Mammary epithelial cell (primary cell): ENCODE measurements at places on chromosomes 5 and 9. TPM values are rescaled to one million over a fixed set of nuclear protein-coding genes. Genes with fewer than 3 reads are reported as not detected.
A peak's percentile ranks its signal among the peaks of the same experiment; 100 is the strongest.

Gene NTMT1
- 59.9 TPM for polyA plus RNA-seq

GRCh38 chr9:124662561-124662960, 108.5 kb downstream of the NR6A1 start:
- DNase-seq, result no peak

DNA sequence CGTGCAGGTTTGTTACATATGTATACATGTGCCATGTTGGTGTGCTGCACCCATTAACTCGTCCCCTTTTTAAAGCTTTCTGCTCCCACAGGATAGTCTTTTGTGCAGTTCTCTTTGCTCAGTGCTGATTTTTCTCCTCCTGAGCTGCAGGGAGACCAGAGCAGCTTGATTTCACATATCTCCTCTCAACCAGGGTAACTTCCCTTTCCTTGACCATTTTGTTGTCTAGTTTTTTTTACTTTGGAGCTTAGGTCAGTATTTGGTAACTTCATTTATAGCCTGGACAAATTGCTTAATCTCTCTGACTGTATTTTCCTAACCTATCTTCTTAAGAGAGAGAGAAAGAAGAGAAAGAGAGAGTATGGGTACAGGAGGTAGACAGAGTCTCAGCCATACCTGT, 137.1 kb upstream of the ZNF366 start:
- no peak for DNase-seq

GRCh38 chr5:80191991-80192398, 63.9 kb downstream of the SERINC5 start:
- DNase-seq, result no peak

GRCh38 chr5:10133830-10134229, 115.9 kb downstream of the ATPSCKMT start:
- no peak for DNase-seq

Gene WDR41
- 56.1 TPM for polyA plus RNA-seq

Gene PIP5K1B
- not detected for polyA plus RNA-seq

DNA sequence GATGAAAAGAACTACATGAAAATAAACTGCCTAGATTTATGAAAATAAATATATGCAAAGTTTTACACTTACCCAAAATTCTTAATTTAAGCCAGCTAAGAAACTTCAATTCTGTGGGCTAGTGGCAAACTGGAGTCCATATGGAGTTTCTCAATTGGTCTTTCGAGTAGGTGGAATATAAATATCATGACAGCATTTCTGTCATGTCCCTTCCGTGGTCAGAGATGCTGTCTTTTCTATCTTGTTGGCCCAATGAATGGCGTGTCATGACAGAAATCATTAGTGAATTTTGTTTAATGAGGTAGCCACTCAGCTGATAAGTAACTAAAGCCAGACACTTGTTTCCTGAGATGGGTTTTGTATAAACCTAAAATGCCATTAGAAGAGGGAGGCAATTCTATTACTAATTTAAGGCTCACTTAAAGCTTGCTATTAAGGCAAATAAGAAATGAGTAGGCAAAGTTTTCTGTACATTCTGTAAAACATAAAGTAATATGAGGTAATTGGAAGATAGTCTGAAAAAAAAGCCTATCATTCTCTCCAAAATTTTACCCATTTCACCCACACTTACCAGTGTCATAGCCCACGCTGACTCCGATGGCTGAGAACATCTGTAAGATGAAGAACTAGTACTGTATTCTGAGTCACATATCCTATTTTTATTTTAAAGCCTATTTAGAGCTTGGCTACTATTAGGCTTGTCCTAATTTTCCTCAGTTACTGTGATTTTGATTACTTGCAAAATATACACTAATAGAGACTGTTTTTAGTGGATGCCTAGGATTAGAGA, 419.3 kb upstream of the MEF2C start:
- DNase-seq, result no peak

Gene PLAC8L1
- 0.11 TPM for polyA plus RNA-seq

DNA sequence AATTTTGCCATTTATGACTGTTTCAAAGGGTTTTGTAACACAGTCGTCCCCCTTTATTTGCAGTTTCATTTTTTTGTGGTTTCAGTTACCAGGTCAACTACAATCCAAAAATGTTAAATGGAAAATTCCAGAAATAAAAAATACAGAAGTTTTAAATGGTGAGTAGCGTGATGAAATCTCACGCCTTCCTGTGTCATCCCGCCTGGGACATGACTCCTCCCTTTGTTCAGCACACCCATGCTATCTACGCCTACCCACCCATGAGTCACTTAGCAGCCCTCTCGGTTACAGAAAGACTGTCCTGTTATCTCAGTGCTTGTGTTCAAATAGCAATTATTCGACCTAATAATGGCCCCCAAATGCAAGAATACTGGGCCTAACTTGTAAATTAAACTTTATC, 765.3 kb upstream of the ADAMTS16 start:
- peak; percentile 88 for DNase-seq

DNA sequence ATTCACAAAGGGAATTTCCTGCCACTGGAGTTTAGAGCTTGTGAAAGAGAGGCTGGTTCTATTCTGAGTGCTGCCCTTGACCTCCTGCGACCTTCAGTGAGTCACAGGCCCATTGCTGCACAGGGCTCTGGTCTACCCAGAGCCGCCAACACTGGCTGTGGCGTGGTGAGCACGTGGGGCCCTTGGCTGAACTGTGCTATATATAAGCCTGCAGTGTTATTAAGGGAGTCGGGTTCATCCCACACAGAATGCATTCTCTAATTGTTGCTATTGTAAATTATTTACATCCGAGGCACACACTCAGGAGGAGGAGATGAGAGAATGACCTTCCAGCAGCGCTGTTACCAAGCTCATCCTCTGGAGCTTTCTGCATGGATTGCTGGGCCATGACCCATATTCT, 47.1 kb downstream of the BRINP1 start:
- DNase-seq, result no peak

- DNase-seq, result no peak
Measured at GRCh38 chr9:72564479-72565281, 43.3 kb downstream of the TMC1 start.

GRCh38 chr9:92534674-92535073, 1.1 kb downstream of the ECM2 start:
- DNase-seq, result peak; percentile 8

DNA sequence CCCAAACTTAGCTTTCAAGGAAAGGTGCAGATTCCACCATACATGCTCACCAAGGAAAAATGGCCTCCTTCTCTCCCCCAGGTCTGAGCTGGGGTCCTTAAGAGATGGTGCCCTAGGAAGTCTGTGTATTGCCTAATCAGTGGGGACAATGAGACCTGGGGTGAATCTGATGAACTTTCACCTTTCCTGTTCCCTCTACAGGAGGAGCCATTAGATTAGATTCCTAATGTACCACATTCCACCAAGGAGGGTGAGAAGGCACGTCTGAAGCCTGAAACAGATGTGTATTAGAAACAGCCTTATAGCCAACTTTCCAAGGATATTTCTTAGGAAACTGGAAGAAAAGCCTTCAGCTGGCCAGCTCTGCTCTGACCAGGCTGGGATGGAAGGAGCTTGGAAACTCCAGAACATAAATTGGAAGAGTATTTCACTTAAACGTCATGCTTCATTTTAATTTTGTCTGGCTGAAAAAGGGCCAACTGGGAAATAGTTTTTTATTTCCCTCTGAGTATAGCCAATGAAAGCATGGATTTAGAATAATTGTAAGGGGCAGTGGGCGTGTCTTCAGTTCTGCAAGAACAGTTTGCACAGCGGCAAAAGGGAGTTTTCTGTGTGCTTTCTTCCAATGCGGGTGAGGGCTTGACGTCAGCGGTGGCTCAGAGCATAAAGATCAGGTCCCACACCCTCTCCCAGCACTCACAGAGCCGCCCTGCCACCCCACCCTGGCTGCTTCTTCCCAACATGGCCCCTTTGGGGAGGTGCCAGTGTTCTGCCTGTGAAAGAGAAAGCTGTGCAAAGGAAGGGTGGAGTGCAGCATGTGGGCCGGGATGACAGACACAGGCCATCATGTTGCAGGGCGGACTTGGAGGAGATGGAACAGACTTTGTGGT, 210.9 kb downstream of the ESM1 start:
- no peak for DNase-seq

Gene OR1J2
- polyA plus RNA-seq, result not detected

DNA sequence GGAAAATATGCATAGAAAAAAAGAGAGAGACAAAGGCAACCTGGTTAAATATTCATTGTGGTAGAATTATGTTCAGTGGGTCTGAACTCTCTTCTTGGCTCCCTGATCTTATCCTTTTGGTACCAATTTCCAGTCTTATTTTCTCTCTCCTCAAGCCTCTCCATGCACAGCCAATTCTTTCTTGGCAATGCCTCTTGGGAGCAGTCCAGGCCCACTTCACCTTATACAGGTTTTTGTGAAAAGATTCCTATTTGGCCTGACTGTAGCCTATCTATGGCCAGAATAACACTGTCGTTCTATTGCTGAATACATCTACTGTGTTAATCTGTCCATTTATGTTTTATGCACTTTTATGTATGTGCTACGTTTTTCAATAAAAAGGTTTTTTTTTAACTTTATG, 2.7 kb downstream of the ELOVL7 start:
- DNase-seq, result no peak

- no peak for DNase-seq
Measured at GRCh38 chr5:94577466-94578245, 40.7 kb downstream of the KIAA0825 start.

Gene HABP4
- polyA plus RNA-seq, result 4.8 TPM

DNA sequence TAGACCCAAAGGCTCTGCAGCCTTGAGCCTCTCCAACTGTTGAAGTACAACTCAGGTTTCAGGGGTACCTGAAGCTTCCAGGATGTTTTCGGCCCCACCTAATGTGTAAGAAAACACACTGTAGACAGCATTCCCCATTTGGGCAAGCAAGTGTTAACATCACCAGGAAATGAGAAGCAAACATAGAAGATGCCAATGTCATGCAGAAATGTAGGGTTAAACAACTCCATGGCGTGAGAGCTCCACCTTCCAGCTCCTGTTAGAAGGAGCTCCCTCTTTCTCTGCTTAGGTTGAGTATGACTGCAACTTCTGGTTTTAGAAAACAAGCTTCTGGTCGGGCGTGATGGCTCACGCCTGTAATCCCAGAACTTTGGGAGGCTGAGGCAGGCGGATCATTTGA, 31.0 kb upstream of the DENND1A start:
- no peak for DNase-seq

- peak; percentile 98 for DNase-seq
Measured at GRCh38 chr9:112029921-112030444, 133.4 kb downstream of the UGCG start.

Gene C6
- not detected for polyA plus RNA-seq

Gene ZNG1A
- 17.3 TPM for polyA plus RNA-seq
